CD4-positive, alpha-beta T cell treated with Interleukin-17A for 1 hour (primary cell): ENCODE measurements at places on chromosomes 12 and 14.

DNA sequence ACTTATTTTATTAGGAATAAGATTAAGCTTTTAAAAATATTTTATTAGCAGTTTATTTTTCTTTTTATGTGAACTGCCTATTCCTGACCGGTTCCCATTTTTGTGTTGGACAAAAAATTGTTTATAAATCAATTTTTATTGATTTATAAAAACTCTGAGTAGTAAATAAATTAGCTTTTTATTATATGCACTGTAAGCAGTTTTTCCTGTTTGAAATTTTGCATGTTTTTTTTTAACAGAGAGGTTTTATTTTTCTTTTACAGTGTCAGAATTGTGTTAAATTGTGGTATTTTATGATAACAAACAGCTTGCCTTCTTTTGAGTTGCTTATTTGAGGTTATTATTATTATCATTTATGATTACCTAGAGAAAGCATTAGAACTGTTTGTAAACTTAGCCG lies 68.1 kb downstream of the FOXA1 start:
- no peak for DNase-seq

DNA sequence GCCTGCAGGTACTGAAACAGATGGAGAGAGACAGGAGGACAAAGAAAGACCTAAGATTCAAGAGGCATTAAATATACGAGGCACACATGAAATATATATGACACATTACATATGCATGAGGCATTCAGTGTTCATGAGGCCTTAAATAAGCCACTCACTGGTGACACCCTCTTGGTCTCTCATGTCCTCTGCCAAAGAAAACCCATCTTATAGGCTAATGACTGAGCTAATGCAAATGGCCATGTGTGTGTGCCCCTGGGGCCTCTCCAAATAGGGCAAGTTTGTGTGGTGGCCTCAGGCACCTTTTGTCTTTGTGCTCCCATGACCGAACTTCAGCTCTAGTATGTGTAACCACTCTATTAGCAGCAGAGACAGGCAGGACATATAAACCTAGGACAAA lies 18.8 kb downstream of the COQ6 start:
- DNase-seq: no peak

GRCh38 chr12:121731473-121731872 lies 18.9 kb downstream of the TMEM120B start:
- no peak for DNase-seq

- DNase-seq: no peak
These were observed 235.8 kb downstream of the KSR2 start for GRCh38 chr12:117732761-117733548.
